GM18507 (cell line): ENCODE measurements at places on chromosomes 2 and 18.

- DNase-seq, result no peak
Measured at GRCh38 chr18:79940126-79940813, 11.2 kb downstream of the SLC66A2 start.

DNA sequence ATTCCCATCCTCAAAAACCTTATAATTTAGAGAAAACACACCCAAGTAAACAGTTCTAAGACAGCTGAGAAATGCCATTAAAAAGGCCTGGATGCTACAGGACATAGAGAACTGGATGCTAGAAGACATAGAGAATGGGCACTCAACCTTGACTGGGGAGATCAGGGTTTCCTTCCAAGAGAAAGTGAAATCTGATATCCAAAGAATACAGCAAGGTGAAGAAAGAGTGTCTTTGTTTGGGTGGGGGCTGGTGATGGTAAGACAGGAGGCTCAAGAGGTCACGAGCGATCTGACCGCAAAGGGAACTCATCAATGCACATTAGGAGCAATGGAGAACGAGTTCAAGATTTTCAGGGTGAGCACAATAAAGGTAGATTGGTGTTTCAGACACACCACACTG lies 31.6 kb downstream of the EPB41L3 start:
- DNase-seq, result no peak

DNA sequence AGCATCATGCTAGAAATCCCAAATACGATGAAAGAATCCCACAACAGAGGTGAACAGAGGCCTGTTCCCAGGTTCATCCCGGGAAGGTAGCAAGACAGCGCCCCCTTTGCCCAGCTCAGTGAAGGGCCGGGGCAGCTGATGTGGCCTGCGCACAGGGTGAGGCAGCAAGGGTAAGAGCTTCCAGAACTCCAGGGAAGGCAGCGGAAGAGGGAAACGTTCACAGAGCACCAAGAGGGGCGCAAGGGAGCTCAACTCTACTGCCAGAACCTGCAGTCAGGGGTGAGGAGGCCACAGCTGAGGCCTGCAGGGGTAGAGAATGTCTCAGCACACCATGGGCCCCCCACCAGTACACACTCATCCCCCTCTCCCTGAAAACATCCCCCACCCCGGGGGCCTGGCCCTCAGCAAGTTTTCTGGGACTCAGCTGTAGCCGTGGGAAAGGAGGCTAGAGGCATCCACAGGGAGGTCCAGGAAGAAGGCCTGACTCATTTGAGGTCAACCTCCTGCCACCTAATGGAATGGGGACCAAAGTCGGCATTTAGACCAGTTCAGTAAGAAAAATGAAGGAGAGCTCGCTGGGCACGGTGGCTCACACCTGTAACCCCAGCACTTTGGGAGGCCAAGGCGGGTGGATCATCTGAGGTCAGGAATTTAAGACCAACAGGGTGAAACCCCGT lies 95.6 kb upstream of the ASAP2 start:
- no peak for DNase-seq

DNA sequence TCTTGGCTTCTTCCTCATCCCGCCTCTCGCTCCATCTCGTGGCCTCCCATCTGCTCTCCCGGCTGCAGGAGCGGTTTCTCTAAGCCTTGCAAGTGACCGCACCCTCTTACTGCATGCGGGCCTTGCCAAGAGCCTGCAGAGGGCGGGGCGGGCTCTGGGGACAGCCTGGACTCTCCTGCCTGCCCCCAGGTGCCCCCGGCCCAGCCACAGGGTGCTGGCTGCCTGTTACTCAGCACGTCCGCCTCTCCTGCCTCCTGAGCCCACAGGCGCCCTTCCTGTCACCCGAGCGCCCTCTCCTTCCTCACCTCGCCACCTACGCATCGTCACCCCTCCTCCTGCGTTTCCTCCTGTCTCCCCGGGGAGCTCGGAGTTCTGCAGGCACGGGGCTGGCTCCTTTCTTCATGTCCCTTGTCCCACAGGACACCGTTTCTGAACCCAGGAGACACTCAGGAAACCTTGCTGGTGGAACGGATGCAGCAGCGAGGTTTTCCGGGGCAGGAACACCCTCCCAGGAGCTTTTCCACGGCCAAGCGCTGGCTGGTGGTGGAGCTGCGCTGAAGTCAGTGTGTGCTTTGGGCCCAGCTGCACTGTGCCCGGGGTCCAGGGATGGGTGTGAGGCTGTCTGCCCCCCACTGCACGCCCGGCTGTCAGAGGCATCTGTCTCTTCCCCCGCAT lies 28.5 kb downstream of the HPCAL1 start:
- DNase-seq, result peak; percentile 48

DNA sequence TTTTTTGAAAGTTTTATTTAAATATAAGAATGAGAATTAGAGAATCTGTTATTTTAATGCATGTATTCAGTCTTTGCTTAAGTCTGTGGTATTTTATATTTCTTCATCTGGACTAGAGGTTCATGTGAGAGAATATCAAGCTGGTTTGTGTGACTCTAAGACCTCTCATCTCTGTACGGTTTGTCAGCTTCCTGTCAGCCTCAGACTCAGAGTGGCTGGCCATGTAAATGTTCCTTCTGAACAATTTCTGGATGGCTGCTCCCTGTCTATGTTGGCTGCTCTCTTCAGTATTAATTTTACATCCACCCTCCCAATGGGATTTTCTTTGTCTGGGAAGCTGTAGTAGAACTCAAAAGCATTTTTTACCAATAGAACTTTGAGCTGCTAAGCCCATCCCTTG lies 225.3 kb upstream of the THUMPD2 start:
- DNase-seq, result no peak

DNA sequence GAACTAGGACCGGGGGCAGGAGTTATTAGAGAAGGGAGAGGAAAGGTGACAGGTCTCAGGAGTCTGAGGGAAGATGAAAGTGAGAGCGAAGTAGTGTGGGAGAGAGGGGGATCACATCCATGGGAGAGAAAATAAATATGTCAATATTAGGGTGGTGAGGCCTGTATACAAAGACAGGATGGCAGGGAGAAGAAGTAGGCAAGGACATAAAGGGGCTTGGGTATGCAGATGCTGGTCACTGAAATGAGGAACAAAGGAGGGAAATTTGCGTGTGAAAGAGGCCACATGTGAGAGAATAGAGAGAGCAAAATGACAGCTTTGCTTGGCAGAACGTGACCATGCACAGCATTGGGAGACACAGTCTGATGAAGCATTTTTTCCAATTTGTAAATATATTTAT lies 13.6 kb downstream of the METAP1D start:
- DNase-seq, result no peak

DNA sequence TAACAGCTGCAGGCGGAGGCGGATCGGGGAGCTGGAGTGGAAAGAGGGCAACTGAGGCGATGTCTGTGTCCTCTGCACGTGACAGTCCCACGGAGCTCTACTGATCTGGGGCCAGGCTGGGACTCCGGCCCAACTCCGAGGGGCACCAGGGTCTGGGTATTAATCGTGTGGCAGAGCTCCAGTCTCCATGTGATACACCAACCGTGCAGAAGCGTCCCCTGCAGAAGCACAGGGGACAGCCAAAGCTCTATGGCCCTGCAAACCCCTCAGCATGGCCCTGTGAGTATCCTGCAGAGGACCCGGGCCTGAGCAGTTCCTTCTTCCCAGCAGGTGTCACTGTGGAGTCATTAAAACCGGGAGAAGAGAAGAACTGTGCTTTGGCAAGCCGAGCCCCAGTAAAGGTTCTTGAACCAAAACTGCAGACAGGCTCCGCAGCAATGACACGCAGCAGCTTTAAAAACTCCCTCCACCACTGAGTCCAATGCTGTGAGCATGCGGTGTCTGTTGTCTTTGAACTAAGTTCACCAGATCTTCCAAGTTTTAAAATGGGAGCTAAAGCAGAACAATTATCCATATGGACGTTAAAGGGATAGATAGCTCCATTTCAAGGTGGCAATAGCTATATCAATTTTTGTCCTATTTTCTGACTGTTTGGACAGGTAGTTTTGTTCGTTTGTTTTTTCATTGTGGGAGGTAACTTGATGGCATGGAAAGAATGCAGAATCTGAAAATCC lies 79.4 kb downstream of the TMEM182 start:
- peak; percentile 7 for DNase-seq

- DNase-seq, result no peak
Measured at GRCh38 chr2:167420211-167420610, 531.9 kb downstream of the XIRP2 start.

DNA sequence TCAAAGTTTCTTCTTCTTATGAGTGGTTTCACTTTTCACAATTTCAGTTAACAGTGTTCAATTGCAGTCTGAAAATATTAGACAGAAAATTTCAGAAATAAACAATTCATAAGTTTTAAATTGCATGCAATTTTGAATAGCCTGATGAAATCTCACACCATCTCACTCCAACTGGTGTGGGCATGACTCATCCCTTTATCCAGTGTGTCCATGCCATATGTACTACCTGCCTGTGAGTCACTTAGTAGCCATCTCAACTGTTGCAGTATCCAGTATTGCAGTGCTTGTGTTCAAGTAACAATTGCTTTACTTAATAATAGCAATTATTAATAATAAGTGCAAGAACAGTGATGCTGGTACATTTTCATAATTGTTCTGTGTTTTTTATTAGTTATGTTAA lies 1202.5 kb downstream of the DSC3 start:
- DNase-seq, result no peak

DNA sequence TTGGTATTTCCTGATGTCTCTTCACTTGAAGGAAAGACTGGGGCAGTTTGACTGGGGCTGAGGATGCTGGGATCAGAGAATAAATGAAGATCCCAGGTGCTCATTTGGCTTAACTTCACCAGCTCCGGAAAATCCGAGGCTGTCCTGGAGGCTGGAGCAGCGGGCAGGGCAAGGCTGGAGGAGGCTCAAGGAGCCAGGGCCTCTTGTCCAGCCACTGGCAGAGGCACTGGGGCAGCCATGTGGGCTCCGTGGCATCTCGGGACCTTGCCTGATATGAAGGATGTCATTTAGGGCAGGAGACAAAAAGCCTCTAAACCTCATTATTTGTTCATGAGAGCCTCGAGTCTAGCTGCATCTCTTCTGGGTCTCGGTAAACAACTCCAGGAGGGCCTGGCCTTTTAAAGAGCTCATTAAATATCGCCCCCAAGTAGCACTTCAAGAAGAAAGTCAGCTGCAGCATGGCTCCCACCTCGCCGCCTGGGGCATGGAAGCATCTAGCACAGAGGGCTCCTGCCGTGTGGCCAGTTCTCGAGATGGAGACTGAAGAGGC lies 13.5 kb upstream of the GPR55 start:
- DNase-seq, result no peak

DNA sequence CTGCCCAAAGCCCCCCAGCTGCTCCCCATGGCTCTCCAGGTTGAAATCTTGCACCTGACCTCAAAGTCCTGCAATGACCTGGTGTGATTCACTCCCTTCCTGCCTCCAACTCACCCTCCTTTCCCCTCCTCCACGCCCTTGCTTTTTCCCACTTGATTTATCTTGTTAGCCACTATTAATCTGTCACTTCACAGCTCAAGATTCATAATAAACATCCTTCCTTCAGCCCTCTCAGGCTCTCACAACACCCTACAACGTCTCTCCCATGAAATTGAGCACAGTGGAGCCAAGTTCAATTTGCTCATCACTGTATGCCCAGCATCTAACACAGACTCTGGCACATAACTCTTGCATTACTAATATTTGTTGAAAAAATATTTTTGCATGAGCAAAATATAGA lies 85.6 kb upstream of the SLC35G4 start:
- no peak for DNase-seq

DNA sequence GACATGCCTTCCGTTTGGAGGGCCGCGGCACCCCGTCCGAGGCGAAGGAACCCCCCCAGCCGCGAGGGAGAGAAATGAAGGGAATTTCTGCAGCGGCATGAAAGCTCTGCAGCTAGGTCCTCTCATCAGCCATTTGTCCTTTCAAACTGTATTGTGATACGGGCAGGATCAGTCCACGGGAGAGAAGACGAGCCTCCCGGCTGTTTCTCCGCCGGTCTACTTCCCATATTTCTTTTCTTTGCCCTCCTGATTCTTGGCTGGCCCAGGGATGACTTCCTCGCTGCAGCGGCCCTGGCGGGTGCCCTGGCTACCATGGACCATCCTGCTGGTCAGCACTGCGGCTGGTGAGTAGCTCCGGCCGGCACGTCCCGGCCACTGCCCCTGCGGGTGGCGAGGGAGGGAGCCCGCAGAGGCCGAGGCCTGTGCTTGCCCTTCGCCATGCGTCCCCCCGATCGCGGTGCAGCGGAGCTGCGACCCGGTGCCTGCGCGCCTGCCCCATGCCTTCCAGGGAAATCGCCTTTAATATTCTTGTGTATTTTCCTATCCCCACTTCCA lies 1.2 kb downstream of the BMPR2 start:
- no peak for DNase-seq

- DNase-seq, result no peak
Measured at GRCh38 chr2:162038725-162039124, 35.3 kb downstream of the DPP4 start.

DNA sequence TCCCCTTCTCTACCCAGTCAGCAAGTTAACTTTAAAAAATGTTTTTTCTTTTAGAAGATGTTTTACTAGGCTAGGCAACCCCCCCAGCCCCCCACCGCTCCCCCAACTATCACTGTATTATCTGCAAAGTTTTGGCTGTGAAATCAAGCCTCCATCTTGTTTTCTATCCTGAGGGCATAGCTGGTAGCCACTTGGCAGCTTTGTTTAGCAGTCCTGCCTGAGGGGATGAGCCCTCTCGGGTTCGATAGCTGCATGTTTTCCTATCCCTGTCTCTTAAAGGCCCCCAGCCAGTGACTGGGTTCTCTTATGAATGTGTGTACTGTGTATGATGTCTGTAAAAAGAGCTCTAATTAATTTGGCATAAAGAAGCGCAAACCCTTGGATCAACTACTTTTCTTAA lies 43.4 kb downstream of the MRO start:
- DNase-seq, result no peak
